ENCODE measurements at places on chromosomes 3 and 15. TPM values are rescaled to one million over a fixed set of nuclear protein-coding genes. Genes with fewer than 3 reads are reported as not detected.
A peak's percentile ranks its signal among the peaks of the same experiment; 100 is the strongest.

DNA sequence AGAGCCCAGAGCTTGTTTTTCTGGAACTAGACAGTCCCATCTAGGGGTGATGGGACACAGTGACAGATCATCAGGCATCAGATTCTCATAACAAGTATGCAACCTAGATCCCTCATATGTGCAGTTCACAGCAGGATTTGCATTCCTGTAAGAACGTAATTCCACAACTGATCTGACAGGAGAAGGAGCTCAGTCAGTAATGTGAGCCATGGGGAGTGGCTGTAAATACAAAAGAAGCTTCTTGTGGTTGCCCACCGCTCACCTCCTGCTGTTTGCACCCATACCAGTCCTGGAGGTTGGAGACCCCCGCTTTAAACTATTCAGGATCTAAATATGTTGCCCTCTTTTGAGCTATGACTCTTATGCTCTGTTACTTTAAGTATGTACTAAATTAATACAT is 167.3 kb downstream of the ALCAM start:
- no peaks in the 10 kb centered on the region for H3K36me3 ChIP-seq
- H3K4me3 ChIP-seq, result no peak overlapping the region

The CHST14 gene
- 9.9 TPM for total RNA-seq

GRCh38 chr3:105187344-105187743 is 179.4 kb upstream of the ALCAM start:
- H3K27me3 ChIP-seq, result no peaks in the 10 kb centered on the region
- DNase-seq, result no peak
- no peaks in the 10 kb centered on the region for H3K36me3 ChIP-seq
- no peaks in the 10 kb centered on the region for H3K4me1 ChIP-seq
- H3K27ac ChIP-seq, result no peak overlapping the region

DNA sequence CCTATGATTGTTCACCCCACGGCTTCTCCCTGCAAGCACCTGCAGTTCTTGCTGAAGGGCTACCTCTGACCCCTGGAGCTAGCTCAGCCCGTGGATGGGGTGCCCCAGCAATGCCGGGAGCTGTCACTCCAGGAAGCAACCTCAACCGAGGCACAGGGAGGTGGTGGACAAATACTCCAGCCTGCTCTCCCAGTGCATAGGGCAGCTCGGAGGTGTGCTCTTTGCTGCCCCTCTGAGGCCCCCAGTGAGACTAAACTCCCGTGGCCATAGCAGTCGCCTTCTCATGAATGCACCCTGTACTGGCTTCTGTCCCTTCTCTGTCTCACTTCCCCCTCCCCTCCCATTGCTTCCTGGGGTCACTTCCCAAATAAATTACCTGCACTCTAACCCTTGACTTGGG is 48.5 kb downstream of the LINGO1 start:
- no peak for DNase-seq
- H3K4me3 ChIP-seq, result no peak overlapping the region
- peaks cover 21% of the 10 kb centered on the region for H3K27me3 ChIP-seq
- no peak overlapping the region for H3K27ac ChIP-seq
- H3K4me1 ChIP-seq, result no peaks in the 10 kb centered on the region

- H3K27ac ChIP-seq, result peak overlapping the region; percentile 82
- DNase-seq, result peak; percentile 95
- H3K27me3 ChIP-seq, result no peaks in the 10 kb centered on the region
- no peaks in the 10 kb centered on the region for H3K36me3 ChIP-seq
- peak overlapping the region; percentile 65 for H3K4me3 ChIP-seq
Observed at GRCh38 chr3:129026728-129027543, 25.8 kb downstream of the EFCC1 start.

DNA sequence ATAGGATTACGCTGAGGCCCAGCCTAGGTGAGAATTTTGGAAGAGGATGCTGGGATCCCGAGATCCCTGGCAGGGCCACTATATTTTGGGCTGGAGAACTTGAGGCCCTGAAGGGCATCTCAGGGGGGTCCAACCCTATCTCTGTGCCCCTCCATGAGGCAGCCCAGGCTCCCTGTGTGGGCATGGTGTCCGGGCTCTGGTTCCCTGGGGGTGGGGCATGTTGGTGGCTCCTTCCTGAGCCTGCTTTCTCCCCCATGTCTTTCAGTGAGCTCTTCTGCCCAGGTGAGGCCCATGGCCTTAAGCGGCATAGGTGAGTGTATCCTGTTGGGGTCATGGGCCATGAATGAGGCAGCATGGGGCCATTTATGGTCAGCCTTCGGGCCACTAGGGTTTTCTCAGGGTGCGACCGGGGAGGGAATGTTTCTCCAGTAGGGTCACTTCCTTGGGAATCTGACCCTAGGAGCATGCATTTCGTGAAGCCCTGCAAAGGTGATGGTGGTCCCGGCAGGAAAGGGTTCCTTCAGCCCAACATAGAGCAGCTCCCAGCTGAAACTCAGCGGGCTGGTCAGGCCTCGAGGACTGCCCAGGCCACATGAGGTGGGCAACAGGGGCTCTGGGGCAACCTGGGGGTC is 191.3 kb downstream of the UBE3A start:
- no peaks in the 10 kb centered on the region for H3K36me3 ChIP-seq
- DNase-seq, result no peak
- H3K27ac ChIP-seq, result no peak overlapping the region
- H3K4me1 ChIP-seq, result no peaks in the 10 kb centered on the region
- no peak overlapping the region for H3K4me3 ChIP-seq

GRCh38 chr3:23701716-23702597 is 103.8 kb upstream of the UBE2E1 start:
- H3K27me3 ChIP-seq, result peaks cover 3% of the 10 kb centered on the region
- H3K4me1 ChIP-seq, result no peaks in the 10 kb centered on the region
- H3K4me3 ChIP-seq, result no peak overlapping the region
- no peak for DNase-seq

GRCh38 chr15:85408270-85408746 is 27.9 kb downstream of the AKAP13 start:
- H3K27me3 ChIP-seq, result no peaks in the 10 kb centered on the region
- H3K4me3 ChIP-seq, result no peak overlapping the region
- H3K36me3 ChIP-seq, result no peaks in the 10 kb centered on the region
- no peak for DNase-seq
- H3K4me1 ChIP-seq, result peaks cover 22% of the 10 kb centered on the region

The HGD gene
- total RNA-seq, result 3.6 TPM

- no peak overlapping the region for H3K27ac ChIP-seq
Observed at GRCh38 chr3:113270068-113270467, 58.7 kb downstream of the BOC start.

DNA sequence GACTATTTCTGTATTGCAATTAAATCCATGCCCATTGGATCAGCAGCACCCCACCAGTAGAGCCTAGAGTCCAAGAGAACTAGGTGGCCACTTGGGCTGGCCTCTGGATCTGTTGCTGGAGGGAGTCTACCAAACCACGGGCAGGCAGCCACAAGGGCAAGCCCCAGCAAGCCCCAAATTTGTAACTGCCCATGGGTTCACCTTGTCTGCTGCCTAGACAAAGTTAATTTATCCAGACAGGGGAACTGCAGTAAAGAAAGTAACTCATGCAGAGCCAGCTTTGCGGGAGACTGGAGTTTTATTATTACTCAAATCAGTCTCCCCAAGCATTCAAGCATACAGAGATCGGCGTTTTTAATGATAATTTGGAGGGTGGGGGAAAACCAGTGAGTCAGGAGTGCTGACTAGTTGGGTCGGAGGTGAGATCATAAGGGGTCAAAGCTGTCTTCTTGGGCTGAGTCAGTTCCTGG is 74.0 kb upstream of the TERB2 start:
- no peak overlapping the region for H3K27ac ChIP-seq
- H3K4me3 ChIP-seq, result no peak overlapping the region
- H3K36me3 ChIP-seq, result no peaks in the 10 kb centered on the region

The GNAT1 gene
- total RNA-seq, result not detected

The SPESP1 gene
- 0.64 TPM for total RNA-seq

Measured in T-cell (primary cell).